ENCODE measurements at places on chromosomes 1 and 21.

GRCh38 chr1:99601208-99601607 lies 44.7 kb upstream of the PALMD start:
- DNase-seq: no peak

DNA sequence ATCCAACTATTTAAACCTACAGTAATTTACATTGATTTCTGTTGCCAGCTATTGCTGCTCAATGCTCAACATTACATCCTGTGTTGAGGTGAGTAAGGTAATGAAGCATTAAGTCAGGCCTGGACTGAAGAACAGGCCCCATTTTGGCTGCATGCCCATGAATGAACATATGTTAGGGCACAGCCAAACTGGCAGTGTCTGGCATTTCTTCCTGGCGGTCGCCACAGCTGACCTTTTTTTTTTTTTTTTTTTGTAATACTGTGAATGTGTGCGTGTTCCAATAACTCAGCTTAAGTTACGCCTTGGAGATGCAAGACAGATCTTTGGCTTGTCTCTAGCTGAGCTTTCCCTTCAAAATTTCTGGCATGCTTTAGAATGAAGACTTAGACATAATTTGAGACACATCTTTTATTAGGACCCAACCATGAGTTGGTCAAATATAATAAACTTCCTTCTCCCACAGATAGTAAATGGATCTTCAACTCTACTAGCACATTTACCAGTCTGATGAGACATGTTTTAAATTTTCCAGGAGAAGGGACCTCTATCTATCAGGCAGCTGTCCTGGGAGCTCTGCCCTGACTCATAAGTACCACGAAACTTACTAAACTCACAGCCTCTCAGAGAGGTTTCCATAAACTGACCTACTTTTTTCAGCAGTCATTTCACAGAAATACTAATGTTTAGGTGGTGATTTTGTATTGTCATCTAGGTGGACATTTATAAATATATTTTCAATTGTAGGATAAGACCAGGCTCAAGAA lies 341.1 kb upstream of the RUNX1 start:
- no peak for DNase-seq

- no peak for DNase-seq
Measured at GRCh38 chr1:3281735-3282134, 172.7 kb upstream of the ARHGEF16 start.

GRCh38 chr1:172382406-172382805 lies 38.1 kb upstream of the C1orf105 start:
- no peak for DNase-seq

GRCh38 chr1:117573386-117574023 lies 32.3 kb upstream of the TENT5C start:
- DNase-seq: no peak

DNA sequence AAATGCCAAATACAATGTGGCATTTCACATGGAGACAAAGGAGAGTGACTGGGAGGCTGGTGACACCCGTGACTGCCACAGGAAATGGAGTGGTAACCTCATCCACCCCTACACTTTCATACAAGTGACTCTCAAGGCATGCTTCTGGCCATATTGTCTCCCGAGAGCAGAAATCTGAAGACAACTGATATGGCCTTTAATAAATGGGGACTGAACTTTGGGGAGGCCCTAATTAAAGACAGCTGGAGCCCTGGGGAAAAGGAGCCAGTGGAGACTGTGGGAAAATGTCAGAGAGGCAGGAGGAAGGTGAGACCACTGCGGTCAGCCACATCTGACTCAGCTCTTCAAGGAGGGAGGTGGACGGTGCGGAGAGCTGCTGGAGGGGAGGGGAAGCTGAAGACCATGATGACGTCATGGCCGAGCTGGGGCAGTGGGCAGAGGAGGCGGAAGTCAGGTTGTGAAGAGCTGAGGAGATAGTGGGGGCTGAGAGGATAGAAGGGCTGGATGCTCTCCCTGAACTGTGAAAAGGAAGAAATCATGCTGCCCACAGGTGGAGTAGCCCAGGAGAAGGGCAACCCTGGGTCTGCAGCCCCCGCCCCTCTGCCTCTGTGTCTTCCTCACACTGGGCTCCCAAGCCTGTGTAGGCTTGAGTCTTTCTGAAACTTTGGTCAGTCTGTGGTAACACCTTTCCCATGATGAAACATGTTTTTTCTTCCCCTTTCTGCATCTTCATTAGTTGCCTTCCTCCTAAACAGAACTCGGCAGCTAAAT lies 14.0 kb upstream of the NCF2 start:
- no peak for DNase-seq

- no peak for DNase-seq
Measured at GRCh38 chr1:59285691-59286090, 11.2 kb upstream of the FGGY start.

- DNase-seq: no peak
Measured at GRCh38 chr1:78779831-78780230, 130.2 kb downstream of the IFI44 start.

- no peak for DNase-seq
Measured at GRCh38 chr1:165355139-165355976, 1.2 kb downstream of the LMX1A start.

- DNase-seq: no peak
Measured at GRCh38 chr1:237681210-237681609, 209.5 kb downstream of the ZP4 start.

DNA sequence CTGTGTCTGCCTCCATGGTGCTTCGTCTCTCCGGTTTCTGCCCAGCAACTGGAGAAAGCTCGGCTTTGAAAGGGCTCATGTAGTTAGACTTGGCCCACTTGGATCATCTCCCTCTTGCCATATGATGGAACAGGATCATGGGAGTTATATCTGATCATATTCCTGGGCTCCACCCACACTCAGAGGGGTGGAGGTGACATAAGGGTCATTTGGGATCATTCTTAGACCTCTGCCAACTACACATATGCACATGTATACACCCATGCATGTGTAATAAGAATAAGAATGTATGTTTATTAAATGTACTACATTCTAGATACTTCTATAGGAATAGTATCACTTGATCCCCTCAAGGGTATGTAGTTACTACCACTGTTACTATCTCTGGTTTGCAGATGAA lies 74.1 kb upstream of the WNT4 start:
- DNase-seq: no peak

DNA sequence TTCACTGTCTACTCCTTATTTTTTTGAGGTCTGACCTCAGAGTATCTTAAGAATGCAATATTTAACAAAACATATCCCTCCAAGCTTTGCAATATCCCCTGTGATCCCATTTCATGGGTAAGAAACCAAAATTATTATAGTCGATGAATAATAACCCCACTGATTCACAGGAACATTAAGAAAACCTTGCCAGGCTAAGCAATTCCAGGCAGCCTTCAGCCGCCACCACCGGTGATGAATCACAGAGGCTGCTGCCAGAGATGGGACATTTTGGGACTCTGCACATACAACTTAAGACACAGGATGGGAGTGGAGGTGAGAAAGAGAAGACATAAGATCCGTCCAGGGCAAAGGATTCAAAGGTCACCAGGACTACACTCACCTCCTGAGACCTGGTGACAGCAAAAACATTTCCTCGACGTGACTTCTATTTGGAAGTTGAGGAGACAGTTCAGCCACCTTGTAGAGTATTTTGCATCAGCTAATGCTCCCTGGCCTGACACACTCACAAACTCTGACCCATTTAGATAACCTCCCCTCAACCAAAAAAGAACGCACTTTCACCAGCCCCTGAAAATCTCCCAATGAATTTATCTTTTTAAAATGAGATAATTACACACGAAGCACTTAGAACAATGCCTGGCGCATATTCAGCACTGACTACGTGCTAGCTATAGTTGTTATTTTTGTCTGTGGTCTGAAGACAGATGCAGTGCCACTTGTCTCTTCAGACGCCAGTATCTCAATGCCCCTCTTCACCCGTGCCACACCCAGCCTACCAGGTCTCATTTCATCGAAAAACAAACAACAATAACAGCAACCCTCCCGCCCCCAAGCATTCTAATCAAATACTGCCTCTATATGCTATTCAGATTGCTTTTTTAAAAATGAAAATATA lies 17.8 kb upstream of the OVAAL start:
- DNase-seq: no peak

GRCh38 chr1:219294251-219294650 lies 120.6 kb downstream of the LYPLAL1 start:
- DNase-seq: no peak

- no peak for DNase-seq
Measured at GRCh38 chr1:59272507-59272906, 24.4 kb upstream of the FGGY start.

- no peak for DNase-seq
Measured at GRCh38 chr1:198628067-198628455, 10.8 kb upstream of the PTPRC start.

DNA sequence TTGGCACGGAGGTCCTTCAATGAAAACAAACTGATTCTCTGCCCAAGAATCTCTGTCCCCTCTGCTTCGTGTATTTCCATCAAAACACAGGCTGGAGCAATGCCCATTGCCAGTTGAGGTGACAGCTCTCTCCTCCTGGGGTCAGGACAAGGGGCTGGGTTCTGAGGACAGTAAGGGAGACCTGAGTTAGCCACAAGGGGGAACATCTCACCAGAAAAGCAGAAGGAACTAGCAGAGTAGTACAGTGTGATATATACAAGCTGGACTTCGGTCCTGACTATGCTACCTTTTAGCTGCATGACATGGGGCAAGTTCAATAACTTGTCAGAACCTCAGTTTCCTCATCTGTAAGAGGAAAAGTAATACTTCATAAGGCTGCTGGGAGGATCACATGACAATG lies 50.3 kb downstream of the SYT2 start:
- DNase-seq: no peak

- no peak for DNase-seq
Measured at GRCh38 chr1:225565847-225566246, 87.1 kb downstream of the ENAH start.

- no peak for DNase-seq
Measured at GRCh38 chr1:247177755-247178154, 5.9 kb upstream of the ZNF124 start.

DNA sequence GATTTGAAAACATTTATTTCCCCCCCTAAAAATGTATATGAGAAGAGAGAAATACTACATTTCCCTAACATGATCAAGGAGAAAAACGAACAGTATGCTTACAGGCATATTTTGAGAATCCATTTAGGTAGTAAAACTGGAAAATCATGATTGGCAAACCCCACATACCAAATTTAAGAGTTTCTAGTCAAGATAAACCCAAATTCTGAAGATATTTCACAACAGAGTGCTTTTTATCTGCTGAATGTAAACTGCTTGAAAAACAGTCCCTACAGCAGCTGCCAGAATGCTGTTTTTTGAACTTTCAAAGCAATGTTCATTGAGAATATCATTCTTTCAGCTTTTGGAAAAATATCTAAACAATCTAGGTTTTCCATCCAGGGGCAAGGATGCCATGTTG lies 31.0 kb downstream of the ASH1L start:
- DNase-seq: no peak

All from amygdala (tissue), 56 donors.